Stimulated activated CD4-positive, alpha-beta T cell treated with anti-CD3 and anti-CD28 coated beads, Interleukin-1b, Interleukin-23, amount 100 ng/mL, for 1 hour (primary cell): ENCODE measurements at places on chromosomes 2 and 18.

- DNase-seq, result no peak
Observed at GRCh38 chr18:40031435-40031834, 1923.6 kb upstream of the PIK3C3 start.

DNA sequence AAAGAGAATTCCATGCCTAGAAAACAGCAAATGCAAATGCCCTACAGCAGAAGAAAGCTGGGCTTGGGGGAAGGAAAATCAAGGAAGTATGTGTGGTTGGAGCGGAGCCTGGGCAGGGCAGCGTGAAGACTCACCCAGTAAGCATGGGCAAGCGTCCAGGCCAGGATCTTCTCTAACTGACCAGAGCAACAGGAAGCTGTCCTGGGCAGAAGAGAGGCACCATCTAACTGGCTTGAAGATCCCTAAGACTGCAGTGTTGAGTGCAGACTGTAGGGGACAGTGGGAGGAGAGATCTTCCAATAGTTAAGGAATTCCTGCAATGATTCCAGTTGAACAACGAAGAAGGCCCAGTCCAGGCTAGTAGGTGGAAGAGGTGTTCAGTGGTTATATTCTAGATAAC, 57.9 kb downstream of the NXPH2 start:
- DNase-seq, result no peak

- DNase-seq, result no peak
Observed at GRCh38 chr2:30113617-30114293, 33.1 kb upstream of the YPEL5 start.

DNA sequence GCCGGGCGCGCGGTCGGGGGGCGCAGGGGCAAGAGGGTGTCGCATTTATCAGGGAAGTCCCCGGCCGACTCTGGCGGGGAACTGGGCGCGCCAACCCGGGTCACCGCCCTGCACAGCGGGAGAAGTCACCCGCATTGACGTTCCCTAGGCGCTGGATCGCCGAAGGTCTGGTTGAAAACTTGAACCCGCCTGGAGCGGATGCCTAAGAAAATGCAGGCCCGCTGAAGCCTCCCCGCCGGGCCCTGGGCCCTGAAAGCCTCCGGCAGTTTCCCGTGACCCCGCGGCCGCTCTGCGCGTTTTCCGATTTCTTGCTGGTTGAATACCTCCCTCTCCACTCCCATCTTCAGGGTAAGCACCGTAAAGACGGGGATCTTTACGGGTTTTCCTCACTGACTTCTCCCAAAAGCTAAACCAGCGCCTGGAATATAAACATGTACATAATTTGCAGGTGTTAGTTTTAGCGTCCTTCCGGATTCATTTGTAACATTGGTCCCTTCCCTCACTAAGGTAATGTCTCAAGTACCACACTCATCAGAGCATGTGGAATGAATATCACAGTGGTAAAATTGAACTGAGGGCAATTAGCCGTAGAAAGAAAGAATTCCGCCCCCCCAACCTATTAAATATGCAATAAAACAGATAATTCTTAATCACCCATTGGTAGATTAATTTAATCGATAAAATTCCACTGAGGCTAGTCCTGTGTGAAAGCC, 675 bp upstream of the SPIRE1 start:
- no peak for DNase-seq

DNA sequence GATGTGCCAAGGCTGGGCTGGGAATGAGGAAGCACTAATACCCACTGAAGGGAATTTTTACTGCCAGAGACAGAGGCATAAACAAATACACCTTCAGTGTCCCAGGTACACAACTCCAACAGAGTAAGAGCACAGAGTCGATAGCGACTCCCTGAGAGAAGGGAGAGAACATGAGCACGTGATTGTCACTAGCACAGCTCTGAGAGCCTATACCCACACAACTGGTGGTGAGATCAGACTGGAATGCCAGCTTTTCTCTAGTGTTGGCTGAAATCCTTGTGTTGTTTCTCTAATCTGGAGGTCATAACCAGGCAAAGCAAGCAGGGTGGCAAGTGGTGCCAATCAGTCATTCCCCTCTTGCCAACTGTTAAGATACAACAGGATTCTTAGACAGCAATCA, 377.2 kb downstream of the CNTNAP5 start:
- DNase-seq, result no peak

DNA sequence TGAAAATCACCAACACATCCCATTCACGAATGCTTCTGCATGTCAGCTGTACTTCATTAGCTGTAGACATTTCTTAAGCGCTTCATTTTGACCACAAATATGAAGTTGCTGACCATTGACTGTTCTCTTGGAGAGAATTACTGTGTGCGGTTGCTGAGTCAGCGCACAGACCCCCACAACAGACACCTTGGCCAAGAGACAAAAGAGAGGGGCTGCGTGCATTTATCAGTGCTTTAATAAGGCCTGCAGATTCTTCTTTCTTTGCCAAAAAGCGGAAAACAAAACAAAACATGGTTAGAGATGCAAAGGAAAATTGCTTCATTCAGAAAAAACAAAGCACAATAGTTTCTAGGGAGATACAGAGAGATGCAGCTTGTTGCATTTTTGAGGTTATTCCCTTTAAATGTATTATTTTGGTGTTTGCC, 174.7 kb downstream of the ACKR3 start:
- DNase-seq, result no peak

- no peak for DNase-seq
Observed at GRCh38 chr2:231104115-231104713, 20.6 kb downstream of the HTR2B start.

GRCh38 chr2:152582081-152582480, 135.2 kb downstream of the PRPF40A start:
- no peak for DNase-seq

DNA sequence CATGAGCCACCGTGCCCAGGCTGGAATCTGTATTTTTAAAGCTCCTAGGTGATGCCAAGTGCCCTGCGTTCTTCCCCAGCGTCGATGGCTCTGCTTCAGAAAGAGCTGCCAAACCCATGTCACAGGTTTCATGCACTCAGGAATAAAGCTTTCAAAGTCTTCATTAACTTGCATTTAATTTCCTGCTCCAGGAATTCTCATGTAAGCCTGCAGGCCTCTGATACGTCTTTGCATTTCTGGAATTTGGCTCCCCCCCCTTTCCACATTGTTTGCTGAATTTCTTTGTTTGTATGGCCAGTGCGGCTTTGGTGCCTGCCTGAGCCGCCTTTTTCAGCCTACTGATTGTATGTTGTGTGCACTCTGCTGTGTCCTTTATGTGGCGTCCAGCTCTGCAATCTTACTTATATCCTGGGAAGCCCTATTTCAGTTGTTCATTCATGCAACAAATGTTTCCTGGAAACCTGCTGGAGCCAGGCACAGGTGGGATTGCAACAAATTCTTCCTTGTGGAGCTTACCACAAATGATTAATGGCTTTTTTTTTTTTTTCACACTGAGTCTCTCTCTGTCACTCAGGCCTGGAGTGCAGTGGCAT, 17.9 kb upstream of the OTOF start:
- no peak for DNase-seq

GRCh38 chr2:65706411-65706810, 274.0 kb upstream of the SPRED2 start:
- DNase-seq, result no peak

- DNase-seq, result no peak
Observed at GRCh38 chr2:96523659-96524481, 12.7 kb upstream of the ARID5A start.

- DNase-seq, result no peak
Observed at GRCh38 chr2:32425719-32426141, 68.9 kb downstream of the BIRC6 start.

GRCh38 chr2:241595600-241596140, 37.1 kb downstream of the BOK start:
- DNase-seq, result no peak

DNA sequence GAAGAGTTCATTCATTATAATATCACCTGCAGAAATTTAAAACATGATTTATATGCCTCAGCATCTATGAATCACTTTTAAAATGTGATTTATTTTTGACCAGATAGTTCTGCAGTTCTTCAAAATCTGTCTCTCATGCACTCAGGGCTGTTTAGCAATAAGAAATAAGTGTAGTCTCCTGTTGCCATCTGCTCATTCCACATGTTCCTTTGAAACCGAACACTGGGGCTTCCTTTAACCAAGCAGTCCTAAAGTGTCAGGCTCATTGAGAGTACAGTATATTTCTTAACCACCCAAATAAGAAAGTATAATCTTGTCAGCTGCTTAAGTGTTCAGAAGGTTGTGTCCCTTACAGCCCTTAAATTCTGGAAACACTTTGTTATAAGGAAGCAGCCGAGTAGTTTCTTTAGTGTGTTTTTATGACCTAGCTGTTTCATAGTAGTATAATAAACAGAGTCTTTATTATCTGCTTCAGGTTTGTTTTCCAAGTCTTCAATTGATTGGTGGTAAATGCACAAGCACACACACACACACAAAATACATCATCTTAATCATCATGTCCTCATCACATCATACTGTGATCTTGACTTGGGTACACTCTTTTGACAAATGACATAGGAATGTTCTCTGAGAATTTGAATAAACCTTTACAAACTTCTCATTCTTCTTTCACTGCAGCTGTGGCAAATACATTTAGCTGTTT, 10.4 kb downstream of the WDR7 start:
- no peak for DNase-seq

DNA sequence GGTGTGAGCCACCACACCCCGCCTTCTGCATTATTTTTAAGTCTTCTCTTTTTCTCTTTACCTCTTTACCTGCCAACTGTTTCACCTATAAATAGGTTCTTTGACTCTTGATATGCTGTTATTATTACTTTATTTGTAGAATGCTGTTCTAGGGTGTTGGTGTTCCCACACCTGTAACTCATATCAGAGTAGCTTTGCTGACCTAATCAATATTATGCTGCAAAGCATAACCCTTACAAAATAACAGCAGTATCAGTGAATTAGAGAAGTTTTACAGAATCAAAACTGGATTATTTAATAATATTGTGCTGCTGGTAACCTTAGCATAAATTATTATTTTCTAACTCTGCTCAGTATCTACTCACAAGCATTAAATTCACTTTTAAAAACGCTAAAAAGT, 161.5 kb downstream of the FIGN start:
- no peak for DNase-seq

DNA sequence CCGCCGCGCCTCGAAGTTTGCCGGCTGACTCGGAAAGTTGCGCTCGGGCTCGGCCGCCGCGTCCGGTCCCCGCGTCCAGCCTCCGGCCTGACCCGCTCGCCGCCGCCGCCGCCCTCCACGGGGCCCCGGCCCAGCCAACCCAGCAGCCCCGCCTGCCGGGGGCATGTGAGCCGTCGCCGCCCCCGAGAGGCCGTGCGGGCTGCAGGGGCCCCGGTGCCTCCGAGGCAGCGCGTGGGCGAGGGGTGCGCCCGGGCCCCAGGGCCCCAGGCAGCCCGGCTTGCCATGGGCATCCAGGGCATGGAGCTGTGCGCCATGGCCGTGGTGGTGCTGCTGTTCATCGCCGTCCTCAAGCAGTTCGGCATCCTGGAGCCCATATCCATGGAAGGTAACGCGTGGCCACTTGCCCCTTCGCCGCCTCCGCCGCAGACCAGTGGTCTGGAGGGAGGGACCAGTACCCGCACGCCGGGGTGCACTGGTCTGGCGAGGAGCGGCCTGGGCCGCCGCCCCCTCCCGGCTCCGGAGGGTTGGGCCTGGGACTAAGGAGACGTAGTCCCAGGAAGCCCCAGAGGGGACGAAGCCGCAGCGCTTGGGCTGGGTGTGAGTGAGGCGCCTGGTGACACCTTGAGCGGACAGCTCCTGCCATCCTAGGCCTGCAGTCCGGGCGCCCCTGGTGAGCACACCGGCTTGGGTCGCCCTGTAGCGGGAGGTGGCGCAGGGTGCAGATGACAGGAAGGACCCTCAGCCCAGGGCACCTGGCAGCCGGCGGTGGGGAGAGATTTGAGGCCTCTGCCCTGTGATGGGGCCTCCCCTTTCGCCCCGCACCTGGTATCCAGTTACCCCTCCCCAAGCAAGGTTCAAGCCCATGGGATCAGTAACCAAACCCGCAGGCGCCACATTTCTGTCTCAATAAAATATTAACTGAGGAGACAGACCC, 49.9 kb downstream of the KCNIP3 start:
- no peak for DNase-seq

- DNase-seq, result no peak
Observed at GRCh38 chr2:185785156-185785555, 46.6 kb downstream of the FSIP2 start.

DNA sequence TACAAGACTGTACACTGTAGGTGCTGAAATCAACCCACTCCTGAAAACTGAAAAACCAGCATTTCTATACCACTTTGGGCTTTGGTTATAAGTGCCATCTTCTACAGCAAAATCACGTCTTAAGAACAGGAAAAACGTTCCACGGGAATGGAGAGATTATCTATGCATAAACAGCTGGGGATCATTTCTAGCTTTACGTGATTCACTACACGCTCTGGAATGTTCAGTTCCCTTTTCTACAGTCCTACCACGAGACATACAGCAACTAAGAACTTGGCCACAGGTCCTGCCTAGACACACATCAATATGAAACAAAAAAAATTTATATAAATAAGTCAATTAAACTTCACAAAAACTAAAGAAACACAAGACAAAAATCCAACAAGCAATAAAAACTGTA, 3.6 kb downstream of the CXCR4 start:
- no peak for DNase-seq

GRCh38 chr2:223052548-223053483, 826 bp downstream of the KCNE4 start:
- DNase-seq, result no peak

- no peak for DNase-seq
Observed at GRCh38 chr2:160245614-160246155, 45.6 kb upstream of the ITGB6 start.

DNA sequence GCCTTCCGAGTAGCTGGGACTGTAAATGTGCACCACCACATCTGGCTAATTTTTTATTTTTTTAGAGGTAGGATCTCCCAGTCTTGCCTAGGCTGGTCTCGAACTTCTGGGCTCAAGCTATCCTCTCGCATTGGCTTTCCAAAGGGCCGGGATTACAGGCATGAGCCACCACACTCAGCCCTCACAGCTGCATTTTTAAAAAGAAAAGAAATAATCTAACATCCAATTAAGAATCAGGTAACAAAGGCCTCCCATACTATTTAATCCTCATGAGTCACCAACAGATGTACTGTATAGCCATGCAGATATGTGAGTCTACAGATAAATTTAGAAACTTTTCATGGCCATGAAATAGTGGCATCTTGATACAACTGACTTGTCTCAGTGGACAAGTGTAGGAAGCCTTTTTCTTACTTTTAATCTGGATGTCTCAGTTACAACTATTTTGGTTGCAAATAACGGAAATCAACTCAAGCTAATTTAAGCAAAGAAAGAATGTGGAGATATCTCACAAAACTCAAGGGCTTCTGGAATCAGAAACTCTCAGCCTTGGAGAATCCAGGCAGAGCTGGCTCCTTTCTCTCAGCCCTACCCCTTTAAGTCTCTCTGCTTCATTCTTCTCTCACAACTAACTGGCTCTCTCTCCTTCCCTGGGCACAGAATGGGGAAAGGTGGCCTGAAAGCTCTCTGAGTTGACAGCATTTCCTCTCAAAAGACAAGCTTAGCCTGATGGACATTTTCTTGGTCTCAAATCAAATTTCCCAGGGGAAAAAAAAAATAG, 12.8 kb upstream of the PPM1B start:
- DNase-seq, result no peak

GRCh38 chr2:109533823-109534222, 79.9 kb downstream of the SEPTIN10 start:
- no peak for DNase-seq

- DNase-seq, result no peak
Observed at GRCh38 chr2:176164611-176165369, 7.7 kb downstream of the HOXD3 start.
